ENCODE measurements at places on chromosomes 2 and 18. TPM values are rescaled to one million over a fixed set of nuclear protein-coding genes. Genes with fewer than 3 reads are reported as not detected.

The MERTK gene
- total RNA-seq: 5.9 TPM

The IER3IP1 gene
- total RNA-seq: 15.7 TPM

The CCDC68 gene
- total RNA-seq: 1.6 TPM

The MC2R gene
- total RNA-seq: not detected

The UGGT1 gene
- total RNA-seq: 60.1 TPM

The MAP3K19 gene
- total RNA-seq: 1.6 TPM

The ITGA6 gene
- total RNA-seq: 33.5 TPM

The DCTN1 gene
- total RNA-seq: 142 TPM

The RNF149 gene
- 90.5 TPM for total RNA-seq

The ZNF512 gene
- 69.8 TPM for total RNA-seq

The TXNDC2 gene
- not detected for total RNA-seq

The PLGLB2 gene
- 5.9 TPM for total RNA-seq

The GRB14 gene
- total RNA-seq: 19.1 TPM

The KCNF1 gene
- total RNA-seq: 21.6 TPM

The PLEKHH2 gene
- total RNA-seq: 12.5 TPM

The HOXD8 gene
- not detected for total RNA-seq

The SATB2 gene
- 826 TPM for total RNA-seq

The NT5C1B gene
- total RNA-seq: not detected

The COX7A2L gene
- 113 TPM for total RNA-seq

The NEDD4L gene
- total RNA-seq: 434 TPM

The LRP1B gene
- 117 TPM for total RNA-seq

The KCNG2 gene
- 0.31 TPM for total RNA-seq

The SCYGR1 gene
- total RNA-seq: not detected

The INO80C gene
- total RNA-seq: 13.1 TPM

The EHD3 gene
- total RNA-seq: 10.3 TPM

The LAMA1 gene
- 26.0 TPM for total RNA-seq

The LYG1 gene
- total RNA-seq: 1.6 TPM

The ZNF396 gene
- total RNA-seq: 4.4 TPM

The MYOM1 gene
- 2.2 TPM for total RNA-seq

The CDK15 gene
- not detected for total RNA-seq

The IL1RN gene
- not detected for total RNA-seq

The VWC2L gene
- 7.8 TPM for total RNA-seq

The EML6 gene
- 23.8 TPM for total RNA-seq

The SLC14A1 gene
- total RNA-seq: 0.94 TPM

The BOLL gene
- not detected for total RNA-seq

The ALPG gene
- total RNA-seq: not detected

The WNT6 gene
- total RNA-seq: not detected

The TGOLN2 gene
- 57.0 TPM for total RNA-seq

The POLR1A gene
- total RNA-seq: 30.0 TPM

The PROKR1 gene
- 2.8 TPM for total RNA-seq

The CHRNA1 gene
- not detected for total RNA-seq

The ANO7 gene
- 0.63 TPM for total RNA-seq

The PCARE gene
- not detected for total RNA-seq

The TNS1 gene
- 10.3 TPM for total RNA-seq

The CHRND gene
- not detected for total RNA-seq

The ANKRD30B gene
- 2.2 TPM for total RNA-seq

The DYTN gene
- total RNA-seq: not detected

The TWIST2 gene
- total RNA-seq: not detected

The TTN gene
- 6.3 TPM for total RNA-seq

Data from parietal lobe (tissue), 2 donors.